ENCODE measurements at places on chromosomes 6 and 20. TPM values are rescaled to one million over a fixed set of nuclear protein-coding genes. Genes with fewer than 3 reads are reported as not detected.

- H3K27me3 ChIP-seq = peaks cover 4% of the 10 kb centered on the region
- no peak overlapping the region for H3K27ac ChIP-seq
- H3K4me3 ChIP-seq = no peak overlapping the region
- no peak for DNase-seq
- peaks cover 16% of the 10 kb centered on the region for H3K4me1 ChIP-seq
- H3K36me3 ChIP-seq = no peaks in the 10 kb centered on the region
These were observed 26.8 kb upstream of the SLC9A8 start for GRCh38 chr20:49785852-49786175.

DNA sequence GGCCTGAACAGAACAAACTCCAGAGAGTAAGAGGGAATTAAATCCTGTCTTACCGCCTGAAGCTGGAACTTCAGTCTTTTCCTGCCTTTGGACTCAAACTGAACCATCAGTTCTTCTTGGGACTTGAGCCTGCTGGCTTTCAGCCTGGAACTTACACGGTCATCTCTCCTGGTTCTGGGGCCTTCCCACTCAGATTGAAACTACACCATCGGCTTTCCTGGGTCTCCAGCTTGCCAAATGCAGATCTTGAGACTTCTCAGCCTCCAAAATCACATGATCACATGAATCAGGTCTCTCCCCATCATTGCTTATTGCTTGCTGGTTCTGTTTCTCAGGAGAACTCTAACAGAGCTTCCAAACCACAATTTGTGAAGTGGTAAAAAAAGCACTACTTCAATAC is 276.3 kb downstream of the KIF16B start:
- H3K4me3 ChIP-seq = no peak overlapping the region
- no peak for DNase-seq
- H3K4me1 ChIP-seq = no peaks in the 10 kb centered on the region
- H3K36me3 ChIP-seq = no peaks in the 10 kb centered on the region
- H3K27me3 ChIP-seq = no peaks in the 10 kb centered on the region

GRCh38 chr20:14622796-14623195 is 285.4 kb upstream of the FLRT3 start:
- no peak for DNase-seq
- H3K27ac ChIP-seq = no peak overlapping the region
- peaks cover 2% of the 10 kb centered on the region for H3K27me3 ChIP-seq

DNA sequence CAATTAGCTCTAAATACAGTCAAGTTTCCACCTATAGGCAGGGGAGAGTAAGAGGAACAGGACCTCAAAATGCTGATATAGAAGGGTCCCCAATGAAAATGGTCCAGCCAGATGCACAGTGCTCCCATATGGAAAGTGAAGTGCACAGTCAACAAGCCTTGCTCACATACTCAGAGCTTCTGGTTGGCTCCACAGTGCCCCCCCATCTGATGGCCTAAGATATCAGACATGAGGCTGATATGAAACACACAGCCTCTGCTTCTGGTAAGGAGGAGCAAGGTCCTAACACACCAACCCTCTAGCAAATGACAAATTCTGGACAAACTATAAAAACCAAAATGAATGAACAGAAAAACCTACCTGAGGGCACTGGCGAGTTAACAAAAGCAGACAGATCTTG is 111.4 kb upstream of the EMILIN3 start:
- H3K4me3 ChIP-seq = no peak overlapping the region
- H3K27ac ChIP-seq = no peak overlapping the region
- peaks cover 29% of the 10 kb centered on the region for H3K36me3 ChIP-seq
- H3K4me1 ChIP-seq = peaks cover 37% of the 10 kb centered on the region
- no peak for DNase-seq

DNA sequence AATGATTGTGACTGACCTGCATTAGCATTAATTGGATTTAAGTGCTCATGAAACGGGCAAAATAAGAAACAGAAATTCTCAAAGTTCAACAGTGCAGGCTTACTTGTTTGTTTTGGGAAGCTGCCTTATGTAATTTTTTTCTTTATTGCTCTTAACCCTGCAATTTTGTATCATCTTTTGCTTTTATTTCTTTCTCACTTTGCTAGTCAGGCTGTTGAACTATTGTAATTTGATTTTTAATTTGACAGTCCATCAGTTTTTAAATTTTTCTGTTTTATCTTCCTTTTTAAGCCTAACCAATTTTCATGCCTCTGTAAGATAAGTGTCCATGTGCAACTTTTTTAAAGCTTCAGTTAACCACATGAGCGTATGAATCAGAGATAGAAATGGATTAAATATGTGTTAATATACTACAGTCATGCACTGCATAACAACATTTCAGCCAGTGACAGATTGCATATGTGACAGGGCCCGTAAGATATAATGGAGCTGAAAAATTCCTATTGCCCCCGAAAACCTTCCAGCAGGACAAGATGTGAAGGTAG is 44.6 kb downstream of the PEX7 start:
- H3K4me1 ChIP-seq = no peaks in the 10 kb centered on the region
- no peaks in the 10 kb centered on the region for H3K36me3 ChIP-seq
- H3K4me3 ChIP-seq = no peak overlapping the region

Gene ZNF335
- total RNA-seq = 40.9 TPM

Gene C20orf204
- total RNA-seq = 6.1 TPM

Measured in activated T-helper 1 cell treated with anti-CD3 and anti-CD28 coated beads, Interleukin-12 subunit alpha, Interleukin-12 subunit beta, Interleukin-2, Interleukin-4 antibody, amounts not matched to agents 30 ng/mL and 10 ng/mL and 1 ng/mL, durations not matched to agents 14 hours and 24 hours and 36 hours (primary cell).